ENCODE measurements at places on chromosomes 1 and 21.

DNA sequence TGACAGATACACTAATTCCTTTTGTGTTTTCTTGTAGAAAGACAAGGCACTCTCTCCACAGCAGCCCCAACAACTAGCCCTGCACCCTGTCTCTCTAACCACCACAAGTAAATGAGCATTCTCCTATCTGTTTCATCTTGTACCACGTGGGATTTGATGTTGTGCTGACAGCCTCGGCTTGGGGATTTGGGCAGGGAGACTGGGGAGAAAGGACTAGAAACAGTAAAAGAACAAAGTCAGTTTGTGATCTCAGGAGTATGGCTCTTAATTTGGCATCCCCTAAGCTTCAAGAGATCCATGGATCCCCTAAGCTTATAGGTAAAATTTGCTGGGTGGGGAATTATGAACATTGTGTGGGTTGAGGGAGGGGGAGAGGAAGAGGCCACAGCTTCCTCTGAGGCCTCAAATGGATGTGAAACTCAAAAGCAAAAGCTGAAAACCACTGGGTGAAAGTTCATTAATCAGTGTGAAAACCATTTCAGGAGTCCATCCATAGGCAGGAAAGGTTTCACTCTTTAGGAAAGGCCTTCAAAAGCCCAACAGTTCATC lies 3.1 kb downstream of the C1orf162 start:
- no peak for DNase-seq

DNA sequence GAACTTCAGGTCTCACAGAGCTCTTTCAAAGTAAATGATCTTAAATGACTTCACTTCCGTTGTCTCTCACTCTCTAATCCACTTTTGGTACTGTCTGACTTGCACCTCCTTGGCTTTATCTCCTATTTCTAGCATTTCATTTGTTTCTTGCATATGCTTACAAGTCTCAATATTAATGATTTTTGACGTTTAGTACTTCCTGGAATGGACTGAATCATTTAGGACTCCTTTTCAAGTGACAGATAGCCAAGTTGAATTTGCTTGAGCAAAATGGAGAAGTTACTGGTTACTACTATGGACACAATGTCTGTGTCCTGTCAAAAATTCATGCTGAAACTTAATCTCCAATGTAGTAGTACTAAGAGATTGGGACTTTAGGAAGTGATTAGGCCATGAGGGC lies 7.0 kb upstream of the SGIP1 start:
- DNase-seq, result no peak

DNA sequence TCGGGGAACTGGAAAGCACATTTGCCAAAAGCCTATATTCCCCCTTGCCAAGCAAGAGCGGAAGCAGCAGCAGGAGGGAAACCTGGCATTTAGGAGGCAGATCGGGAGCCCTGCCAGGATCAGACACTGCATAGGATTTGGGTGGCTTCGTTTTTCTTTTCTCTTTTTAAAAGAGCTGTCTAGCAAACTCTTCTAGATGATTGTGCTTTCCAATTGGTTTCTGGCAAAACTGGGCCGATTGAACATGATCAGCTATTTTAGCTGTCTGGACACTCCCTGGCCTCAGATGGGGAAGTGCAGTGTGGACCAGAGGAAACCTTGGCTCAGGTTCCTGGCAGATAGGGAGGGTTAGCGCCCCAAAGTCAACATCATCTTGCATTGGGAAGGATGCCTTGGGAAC lies 414.0 kb upstream of the KAZN start:
- DNase-seq, result no peak

- peak; percentile 70 for DNase-seq
Measured at GRCh38 chr1:1891349-1892078, 627 bp upstream of the GNB1 start.

DNA sequence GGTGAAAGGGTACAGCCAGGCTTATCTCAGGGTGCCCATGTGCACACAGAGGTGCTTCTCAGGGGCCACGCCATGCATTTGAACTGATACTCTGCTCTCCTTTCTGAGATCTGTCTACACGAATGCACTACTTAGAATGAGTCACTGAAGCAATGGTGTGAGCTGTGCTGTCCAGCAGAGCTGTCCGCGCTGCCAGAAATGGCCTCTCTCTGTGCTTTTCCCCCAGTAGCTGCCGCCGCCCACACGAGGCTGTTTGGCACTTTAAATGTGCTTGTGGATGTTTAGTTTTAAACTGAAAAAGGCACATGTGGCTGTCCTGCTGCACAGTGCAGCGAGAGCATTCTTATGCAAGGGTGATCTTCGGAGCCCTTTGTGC lies 87.1 kb upstream of the COL6A1 start:
- peak; percentile 69 for DNase-seq

DNA sequence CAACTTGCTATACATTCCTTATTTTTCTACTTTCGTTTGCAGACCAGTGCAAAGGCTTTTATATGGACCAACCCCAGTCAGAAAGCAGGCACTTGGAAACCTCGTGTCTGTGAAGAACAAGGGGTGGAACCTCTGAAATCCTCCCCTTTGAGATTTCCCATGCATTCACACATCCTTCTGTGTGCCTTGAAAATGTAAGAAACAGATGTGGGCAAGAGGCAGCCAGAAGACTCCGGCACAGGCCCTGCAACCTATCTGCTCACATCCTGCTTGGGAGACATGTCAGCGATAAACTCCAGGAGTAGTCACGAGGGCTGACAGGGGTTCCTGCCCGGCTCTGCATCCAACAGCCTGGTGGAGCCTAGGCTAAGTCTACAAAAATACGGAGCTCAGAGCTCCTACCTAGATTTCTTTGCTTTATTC lies 42.5 kb downstream of the ETS2 start:
- DNase-seq, result peak; percentile 45

DNA sequence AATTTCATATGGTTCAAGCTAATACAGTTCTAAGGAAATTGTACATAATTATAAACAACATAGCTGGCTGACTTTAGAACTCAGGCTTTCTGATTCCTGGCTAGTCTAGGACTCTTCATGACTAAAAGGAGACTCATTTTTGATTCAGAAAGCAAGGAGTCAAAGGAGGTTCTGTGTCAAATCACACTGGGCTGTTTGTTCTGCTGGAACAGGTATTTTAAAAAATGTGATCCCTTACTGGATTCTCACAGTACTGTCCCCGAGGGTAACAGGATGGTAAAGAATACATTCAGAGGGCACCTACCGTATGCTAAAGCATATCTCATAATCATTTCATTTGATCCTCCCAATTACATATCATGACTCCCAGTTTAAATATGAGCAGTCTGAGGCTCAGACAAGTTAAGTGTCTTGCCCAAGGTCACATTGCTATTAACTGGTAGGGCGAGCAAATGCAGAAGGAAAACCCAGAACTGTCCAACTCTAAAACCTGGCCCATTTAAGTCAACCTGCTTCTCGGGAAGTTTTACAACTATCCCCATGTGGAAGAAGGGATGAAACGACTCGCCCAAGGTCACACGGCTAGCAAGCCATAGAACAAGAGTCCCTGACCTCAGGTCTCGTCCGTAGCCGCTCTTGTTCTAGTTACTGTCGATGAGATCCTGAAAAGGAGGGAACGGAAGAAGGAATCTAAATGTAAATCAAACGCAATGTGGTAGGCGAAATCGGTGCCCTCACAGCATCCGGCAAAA lies 675 bp downstream of the MYSM1 start:
- DNase-seq, result peak; percentile 18

DNA sequence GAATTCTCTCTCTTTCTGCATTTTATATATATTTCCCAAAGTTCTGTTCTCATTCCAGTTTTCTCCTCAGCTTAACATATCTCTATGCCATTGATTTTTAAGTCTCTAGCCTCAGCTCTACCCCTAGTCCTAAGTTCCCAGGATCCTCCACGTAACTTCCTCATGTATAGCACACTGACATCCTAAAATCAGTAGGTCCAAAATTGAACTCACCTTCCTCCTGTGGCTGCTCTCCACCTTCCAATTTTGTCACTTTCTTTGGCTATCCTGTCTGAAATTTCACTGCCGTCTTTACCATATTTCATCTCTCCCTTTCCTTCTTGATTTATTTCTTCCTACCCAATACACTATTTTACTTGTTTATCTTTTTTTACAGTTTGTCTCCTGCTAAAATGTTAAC lies 1.5 kb downstream of the SLAMF6 start:
- no peak for DNase-seq

DNA sequence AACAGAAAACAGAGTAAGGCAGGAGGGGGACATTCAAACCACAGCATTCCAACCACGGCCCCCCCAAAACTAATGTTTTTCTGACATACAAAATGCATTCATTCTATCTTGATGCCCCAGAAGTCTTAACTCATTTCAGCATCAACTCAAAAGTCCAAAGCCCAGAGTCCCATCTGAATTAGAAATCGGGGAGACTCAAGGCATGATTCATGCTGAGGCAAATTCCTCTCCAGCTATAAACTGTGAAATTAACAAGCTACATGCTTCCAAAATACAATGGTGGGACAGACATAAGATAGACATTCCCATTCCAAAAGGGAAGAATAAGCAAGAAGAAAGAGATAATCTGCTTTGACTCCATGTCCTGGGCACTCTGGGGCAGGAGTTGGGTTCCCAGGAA lies 73.9 kb downstream of the KCNJ15 start:
- DNase-seq, result no peak

- no peak for DNase-seq
Measured at GRCh38 chr21:46111193-46111571, 13.3 kb downstream of the COL6A2 start.

DNA sequence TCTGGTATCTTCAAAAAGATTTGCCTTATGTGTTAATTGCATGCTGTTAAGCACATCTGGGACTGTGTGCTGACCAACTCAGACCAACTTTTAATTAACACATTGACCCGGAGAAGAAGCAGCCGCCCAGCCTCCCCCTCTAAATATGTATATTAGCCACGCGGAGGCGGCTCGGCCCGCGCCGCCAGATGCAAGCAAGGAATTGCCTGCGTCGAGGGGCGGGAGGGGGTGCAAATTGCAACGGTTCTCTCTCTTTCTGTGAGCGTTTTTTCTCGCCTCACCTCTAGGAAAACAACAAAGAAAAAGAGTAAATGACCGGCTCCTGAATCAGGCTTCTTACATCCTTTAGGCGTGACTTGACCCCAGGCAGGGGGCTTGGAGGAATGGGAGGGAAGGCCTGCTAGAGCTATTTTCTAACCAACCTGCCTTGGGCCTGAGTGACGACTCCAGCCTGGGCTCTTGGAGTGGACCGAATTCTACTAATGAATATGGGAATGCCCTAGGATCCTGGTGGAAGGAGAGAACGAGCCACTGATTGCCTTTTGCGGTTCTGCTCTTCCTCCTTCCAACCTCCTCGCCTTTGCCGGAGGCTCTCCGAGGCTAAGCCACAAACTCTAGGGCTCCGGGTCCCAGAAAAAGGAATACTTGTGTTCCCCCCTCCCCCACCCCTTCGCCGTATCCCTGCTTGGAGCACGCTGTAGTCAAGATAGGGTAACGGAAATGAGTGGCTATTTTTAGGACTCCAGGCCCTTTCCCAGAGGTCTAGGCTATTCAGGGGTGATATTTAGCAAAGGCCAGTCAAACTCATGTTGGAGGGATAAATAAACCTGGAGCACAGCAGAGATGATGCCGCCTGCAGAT lies 417.0 kb upstream of the ESRRG start:
- no peak for DNase-seq

- DNase-seq, result no peak
Measured at GRCh38 chr1:208235356-208235981, 8.7 kb downstream of the PLXNA2 start.

DNA sequence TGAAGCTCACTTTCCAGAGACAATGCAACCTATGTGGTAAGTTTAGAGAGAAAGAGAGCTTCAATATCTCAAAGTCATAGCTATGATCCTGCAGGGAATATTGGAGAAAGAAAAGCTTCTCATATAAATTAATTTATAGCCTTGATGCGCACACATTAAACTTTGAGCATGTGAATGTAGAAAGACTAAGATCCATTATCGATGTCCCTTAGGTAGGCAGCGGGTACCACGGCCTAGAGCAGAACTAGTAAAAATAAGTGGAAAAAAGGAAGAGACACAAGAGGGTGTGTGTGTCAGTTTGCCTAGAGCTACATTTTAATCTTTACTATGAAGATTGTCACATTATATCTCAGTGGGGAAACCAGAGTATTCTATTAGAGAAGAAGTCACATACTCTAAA lies 685.6 kb downstream of the AMY1C start:
- DNase-seq, result no peak

DNA sequence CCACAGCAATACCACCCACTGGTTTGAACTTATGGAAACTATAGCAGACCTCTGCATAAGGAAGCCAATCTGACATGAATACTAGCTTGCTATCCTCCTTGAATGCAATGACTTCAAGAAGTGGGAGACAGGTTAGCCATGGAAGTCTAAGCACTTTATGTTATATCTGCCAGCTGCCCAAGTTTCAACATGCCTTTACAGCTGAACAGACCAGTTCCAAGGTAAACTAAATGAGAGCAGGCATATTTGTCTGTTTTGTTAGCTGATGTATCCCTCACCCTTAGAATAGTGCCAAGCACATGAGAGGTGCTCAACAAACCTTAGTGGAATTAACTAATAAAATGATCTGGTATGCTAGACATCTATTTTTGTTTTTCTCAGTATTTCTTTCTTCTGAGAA lies 65.1 kb downstream of the ALG14 start:
- no peak for DNase-seq

- DNase-seq, result no peak
Measured at GRCh38 chr1:236947794-236948193, 56.4 kb downstream of the MT1HL1 start.

- peak; percentile 9 for DNase-seq
Measured at GRCh38 chr1:181482521-181483284, 614 bp upstream of the CACNA1E start.

DNA sequence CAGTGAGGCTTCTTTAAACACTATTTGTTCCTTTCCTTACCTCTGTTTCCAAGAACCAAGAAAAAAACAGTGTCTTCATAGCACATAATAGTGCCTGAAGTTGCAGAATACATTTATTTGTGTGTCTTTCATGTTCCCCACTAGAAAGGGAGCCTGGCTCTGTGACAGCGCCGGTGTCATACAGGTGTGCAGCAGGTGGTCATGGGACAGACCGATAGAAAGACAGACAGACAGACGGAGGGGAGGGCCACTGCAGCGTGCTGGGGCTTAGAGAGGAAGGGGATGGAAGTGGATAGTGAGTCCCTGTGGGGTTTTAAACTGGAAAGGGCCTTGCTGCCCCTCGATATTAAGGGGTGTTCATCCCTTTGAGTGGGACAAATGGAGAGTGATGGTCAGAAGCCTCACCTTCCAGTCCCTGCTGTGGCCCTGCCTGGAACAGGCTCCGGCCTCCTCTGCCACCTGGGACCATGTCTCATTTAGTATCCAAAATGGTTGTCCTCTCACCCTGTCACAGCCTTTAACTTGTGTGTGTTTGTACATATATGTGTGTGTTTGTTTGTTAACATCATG lies 152.9 kb downstream of the PGBD5 start:
- no peak for DNase-seq
